ENCODE measurements at places on chromosomes 2 and 18. TPM values are rescaled to one million over a fixed set of nuclear protein-coding genes. Genes with fewer than 3 reads are reported as not detected.

- no peak for DNase-seq
These were observed 13.4 kb downstream of the TANK start for GRCh38 chr2:161173541-161174194.

GRCh38 chr2:232741294-232741693, 35.1 kb downstream of the KCNJ13 start:
- DNase-seq, result no peak

UGT1A8 gene
- 0.09 TPM for total RNA-seq

ALLC gene
- total RNA-seq, result not detected

DNA sequence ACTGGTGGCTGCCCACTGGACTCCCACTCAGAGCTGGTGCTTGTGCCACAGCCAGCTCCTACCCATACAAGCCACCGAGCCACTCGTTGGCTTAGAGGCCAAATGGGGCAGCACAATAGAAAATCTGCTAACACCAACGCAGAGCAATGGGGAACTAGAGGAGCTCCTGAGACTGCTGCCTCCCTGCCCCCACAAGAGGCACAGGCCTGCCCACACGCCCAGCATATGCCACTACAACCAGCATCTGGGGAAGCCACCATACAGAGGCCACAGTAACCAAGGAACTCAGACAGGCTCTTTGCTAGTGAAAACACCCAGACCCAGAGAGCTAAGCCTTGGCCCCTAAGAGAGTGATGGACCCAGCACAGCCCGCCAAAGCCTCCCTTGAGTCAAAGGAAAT, 231.2 kb upstream of the RAB6C start:
- DNase-seq, result no peak

DNA sequence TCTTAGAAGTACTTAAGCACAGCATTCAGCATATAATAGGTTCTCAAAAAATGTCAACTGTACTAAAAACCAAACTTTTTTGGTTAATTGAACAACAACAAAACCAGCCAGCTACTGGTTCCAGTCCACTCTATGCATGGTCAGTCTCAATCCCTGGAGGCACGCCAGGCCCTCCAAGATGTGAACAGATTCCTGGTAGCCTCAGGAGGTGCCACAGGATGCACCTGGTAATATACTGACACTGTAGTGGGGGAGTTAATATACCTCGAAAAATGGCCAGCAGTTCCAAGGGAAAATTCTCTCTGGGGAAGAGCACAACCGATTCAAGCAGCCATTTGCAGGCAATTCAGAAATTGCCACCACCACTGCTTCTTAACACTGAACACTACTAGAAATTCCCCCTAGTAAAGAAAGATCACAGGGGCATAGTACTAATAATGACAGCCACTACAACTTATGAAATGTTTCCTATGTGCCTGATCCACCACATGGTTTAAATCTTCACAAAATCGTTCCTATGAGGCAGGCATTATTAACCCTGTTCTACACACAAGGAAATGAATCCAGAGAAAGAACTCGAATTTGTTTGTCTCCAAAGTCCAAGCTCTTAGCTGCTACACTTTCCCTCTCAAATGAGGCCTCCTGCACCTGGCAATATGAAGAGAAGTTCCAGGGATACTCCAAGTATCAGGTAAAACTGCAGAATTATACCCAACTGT, 3.4 kb downstream of the MGAT4A start:
- DNase-seq, result no peak

GRCh38 chr2:85794491-85795121, 40.8 kb downstream of the ATOH8 start:
- no peak for DNase-seq

GRCh38 chr2:48219234-48219554, 310.8 kb upstream of the STON1 start:
- DNase-seq, result no peak

DNA sequence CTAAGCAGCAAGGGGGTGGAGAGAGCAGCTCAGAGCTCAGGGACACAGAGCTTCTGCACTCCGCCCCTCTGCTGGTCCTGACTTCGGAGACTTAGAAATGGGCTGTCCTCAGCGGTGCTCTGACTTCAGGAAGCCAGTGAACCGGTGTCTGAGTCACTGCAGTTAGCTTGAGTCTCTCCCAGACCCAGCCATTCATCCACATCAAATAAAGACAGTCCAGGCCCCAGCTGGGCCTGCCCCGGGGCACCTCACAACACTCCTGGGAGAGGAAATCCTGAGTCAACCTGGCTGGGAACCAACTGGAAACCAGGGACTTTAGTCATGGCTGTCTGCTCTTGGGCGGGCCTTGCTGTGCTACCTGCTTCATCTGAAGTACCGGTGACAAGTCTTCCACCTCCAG, 5.4 kb upstream of the ITGB6 start:
- DNase-seq, result no peak

GULP1 gene
- 26.5 TPM for total RNA-seq

PRKAG3 gene
- total RNA-seq, result not detected

- peak; percentile 76 for DNase-seq
These were observed 4.4 kb upstream of the NEU4 start for GRCh38 chr2:241804326-241805229.

DNA sequence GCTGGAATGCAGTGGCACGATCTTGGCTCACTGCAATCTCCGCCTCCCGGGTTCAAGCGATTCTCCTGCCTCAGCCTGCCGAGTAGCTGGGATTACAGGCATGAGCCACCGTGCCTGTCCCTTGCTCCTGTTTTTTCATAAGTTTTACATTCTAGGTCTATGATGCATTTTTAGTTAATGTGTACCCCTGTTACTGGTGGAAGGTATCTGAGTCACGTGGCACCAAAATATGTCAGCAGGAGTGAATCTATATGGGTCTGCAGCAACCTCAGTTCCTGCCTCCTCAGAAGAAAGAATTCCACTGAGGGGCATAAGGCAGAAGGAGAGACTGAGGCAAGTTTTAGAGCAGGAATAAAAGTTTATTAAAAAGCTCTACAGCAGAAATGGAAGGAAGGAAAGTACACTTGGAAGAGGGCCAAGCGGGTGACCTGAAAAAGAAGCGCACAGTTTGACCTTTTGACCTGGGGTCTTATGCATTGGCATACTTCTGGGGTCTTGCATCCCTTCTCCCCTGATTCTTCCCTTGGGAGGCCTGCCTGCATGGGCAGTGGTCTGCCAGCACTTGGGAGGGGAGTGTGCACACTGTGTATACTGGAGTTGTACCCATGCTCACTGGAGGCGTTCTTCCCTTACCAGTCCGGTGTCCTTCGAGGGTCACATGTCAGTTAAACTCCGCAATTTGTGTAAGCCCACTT, 1.1 kb upstream of the MFSD2B start:
- DNase-seq, result no peak

APCDD1 gene
- 7.5 TPM for total RNA-seq

ZSWIM2 gene
- not detected for total RNA-seq

SLC14A1 gene
- not detected for total RNA-seq

BAZ2B gene
- total RNA-seq, result 71.3 TPM

CHRNG gene
- total RNA-seq, result not detected

EVX2 gene
- not detected for total RNA-seq

- no peak for DNase-seq
These were observed 9.1 kb upstream of the ZNF804A start for GRCh38 chr2:184589261-184589660.

PROKR1 gene
- 2.9 TPM for total RNA-seq

DNA sequence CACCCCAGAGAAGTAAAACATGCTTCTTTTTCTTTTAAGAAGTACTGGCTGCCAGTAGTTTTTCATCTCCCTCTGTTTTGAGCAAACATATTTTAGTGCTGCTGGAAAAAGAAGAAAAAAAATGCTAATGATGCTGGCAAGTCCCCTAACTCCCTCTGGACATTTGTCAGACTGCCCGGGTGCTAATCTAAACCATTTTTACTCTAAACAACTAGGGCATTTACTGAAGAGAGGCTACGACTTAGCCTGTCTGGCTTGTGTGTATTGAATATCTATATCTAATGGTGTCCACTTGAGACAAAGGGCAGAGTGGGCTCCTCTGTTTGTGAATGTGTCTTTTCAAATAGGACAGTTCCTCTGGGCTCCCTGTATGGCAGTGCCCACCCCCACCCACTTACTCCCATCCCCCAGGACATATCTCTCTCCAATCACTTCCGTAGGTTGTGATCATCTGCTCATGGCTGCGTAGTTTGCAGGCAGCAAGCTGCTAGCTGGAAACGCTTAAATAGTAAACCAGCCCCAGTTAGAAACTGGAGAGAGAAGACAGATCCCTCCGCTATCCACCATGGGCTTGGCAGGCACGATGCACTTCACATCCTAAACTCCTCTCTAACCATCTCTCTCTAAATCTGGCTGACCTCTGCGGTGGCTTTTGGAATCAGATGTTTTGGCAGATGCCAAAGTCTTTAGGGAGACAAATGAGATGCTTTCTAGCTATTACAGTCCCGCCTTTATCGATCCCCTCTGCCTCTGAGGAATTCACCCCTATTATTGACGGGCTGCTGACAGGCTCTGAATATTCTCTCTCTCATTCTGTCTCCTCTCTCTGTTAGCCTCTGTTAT, 58.3 kb downstream of the DOCK10 start:
- DNase-seq, result no peak

DNA sequence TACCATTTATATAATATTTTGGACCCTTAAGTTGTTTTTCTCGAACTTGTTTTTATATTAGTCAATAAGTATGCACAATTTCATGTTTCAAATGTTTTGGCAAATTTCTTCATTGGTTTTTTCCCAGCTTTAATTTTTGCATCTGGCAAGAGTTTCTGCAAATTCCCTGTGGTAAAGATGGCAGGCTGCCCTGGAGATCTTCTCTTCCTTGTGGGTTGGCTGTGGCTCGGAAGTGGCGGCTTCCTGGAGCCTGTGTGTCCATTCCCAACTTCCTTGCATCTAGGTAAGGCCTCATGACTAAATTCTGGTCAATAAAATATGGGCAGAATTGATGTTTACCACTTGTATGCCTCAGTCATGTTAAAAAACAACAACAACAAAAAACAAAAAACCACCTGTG, 818.6 kb downstream of the EPHA4 start:
- no peak for DNase-seq

DNA sequence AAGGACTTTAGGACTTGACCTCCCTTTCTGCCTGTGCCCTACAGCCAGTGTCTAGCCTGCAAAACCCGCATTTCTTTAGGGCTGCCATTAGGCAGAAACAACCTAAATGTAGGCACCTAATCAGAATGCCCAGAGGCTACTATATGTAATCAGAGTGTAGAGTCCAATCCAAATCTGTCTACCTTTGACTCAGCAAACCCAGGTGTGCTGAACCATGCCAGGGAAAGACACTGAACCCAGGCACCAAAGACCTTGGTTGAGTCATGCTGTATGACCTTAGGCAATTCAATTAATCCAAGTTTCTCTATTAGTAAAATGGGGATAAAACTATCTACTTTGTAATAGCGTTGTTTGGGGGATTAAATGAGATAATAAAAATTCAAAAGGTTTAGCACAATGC, 20.7 kb downstream of the CAPN14 start:
- DNase-seq, result no peak

DNA sequence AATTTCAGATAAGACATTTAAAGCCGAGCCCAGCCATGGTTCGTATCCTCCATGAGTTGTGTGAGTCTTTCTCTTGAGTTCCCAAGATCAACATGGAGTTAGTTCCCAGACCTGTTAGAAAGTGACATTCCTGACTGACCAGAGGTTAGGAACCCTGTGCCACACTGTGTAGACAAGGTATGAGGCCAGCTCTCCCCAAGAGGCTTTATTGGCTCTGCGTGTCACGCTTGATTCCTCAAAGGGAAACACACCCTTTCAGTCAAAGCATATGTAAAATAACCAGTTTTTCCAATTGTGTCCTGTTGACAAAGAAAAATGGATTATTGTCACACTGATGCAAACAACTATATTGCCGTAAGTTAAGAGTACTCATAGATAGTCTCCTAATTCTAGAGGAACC, 1.2 kb downstream of the SULT1C3 start:
- no peak for DNase-seq

- peak; percentile 81 for DNase-seq
These were observed 84.8 kb upstream of the GATA6 start for GRCh38 chr18:22084547-22084946.

GRCh38 chr2:205969584-205969983, 116.4 kb downstream of the INO80D start:
- peak; percentile 10 for DNase-seq

DNA sequence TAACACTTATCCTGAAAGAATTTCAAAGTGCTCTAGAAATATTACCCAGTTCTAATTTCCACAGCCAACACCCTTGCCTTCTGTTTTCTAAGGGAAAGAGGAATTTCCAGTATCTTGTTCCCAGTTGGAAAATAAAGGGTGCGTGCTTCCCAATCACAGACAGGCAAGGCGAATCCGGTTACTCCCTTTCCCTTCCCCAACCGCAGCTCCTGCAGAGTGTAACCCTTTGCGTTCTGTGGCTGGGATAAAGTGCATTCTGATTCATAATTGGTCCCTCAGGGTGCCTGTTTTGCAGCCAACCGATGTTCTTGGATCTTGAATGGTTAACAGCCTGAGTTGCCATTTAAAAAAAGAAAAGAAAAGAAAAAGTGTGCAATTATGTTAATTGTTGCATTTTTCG, 40.6 kb upstream of the PGAP1 start:
- DNase-seq, result no peak

DNA sequence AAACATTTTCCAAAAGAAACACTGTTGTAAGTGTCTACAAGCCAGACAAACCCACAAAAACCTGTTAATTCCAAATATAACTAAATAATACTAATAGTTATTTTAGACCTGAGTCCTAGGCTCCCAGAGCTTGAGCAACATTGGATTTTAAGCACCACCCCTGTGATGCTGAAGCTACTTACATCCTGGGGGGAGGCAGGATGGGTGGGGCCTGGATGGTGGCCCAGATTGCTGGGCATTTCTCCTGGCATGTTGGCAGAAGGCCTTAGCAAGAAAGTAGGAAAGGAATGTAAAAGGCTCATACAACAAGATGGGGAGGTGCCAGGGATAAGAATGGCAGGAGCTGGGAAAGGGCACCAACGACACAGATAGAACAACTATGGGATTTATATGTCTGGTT, 50.7 kb upstream of the OTX1 start:
- DNase-seq, result no peak

DNA sequence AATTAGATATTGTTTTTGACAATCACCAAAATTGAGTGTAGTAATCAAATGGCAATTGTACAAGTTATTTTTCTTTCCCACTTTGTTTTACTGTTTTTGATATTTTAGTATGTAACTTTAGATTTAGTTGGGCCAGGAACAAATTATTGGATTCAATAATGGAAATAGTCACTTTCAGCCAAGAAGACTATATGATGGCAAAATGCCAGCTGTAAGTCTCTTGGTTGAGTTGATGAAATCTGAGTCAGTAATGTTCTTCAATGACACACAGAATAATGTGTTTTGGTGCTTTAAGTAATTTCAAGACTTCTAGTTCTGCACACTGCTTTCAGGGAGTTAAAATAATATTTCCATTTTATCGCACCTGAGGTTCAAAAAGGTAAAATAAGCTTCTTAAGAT, 2022.0 kb upstream of the CELF4 start:
- no peak for DNase-seq

GRCh38 chr18:8707556-8708300, 2.4 kb downstream of the MTCL1 start:
- no peak for DNase-seq

GRCh38 chr2:98932778-98933343, 3.2 kb downstream of the CRACDL start:
- peak; percentile 44 for DNase-seq
